ENCODE measurements at places on chromosomes 7 and 10.

DNA sequence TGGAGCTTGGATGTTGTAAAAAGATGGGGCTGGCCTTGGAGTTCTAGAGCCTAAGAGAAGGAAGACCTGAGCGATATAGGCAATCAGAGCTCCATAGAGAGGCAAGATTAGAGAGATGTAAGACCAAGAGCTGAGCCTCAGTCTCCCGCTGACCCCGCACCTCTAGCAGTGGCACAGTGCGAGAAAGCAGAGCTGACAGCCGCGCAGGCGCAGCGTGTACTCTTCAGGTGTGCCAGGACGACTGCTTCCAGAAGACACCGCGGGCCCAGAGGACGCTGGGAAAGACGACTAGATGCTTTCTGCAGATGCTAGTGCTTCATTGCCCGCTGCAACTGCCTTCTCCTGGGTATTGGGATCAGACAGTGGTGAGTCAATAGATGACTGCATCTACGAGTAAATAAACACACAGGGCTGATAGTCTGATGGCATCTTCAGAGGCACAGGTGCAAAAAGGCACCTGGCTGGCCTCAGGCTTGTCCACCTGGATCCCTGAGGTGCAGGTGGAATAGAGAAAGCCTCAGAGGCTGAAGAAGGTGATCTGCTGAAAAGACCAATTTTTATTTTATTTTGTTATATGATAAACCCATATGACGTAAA is 38.1 kb upstream of the CCDC6 start:
- no peak for DNase-seq

DNA sequence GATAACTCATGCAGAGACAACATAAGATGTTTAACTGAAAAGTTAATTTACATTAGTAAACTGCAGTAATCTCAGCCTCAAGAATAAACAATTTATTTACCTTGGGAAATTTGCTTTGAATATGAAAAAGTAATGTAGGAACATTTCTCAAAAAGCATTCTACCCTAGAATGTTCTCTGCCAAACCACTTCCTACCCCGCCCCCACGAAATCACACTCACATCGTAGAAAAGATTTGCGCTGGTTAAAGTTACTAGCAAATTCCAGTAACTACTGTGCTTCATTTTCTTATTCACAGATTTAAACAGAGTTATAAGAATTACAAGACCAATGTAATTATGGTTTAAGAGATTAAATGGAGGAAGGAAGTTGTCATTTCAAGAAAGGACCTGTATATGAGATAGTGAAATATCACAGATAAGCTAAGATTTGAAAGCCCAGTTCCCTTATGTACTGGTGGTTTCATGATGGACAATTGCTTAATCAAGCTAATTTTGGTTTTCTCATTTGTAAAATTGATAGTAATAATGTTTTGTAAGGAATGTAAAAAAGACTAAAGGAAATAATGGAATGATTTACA is 175.4 kb downstream of the GNAI1 start:
- no peak for DNase-seq

DNA sequence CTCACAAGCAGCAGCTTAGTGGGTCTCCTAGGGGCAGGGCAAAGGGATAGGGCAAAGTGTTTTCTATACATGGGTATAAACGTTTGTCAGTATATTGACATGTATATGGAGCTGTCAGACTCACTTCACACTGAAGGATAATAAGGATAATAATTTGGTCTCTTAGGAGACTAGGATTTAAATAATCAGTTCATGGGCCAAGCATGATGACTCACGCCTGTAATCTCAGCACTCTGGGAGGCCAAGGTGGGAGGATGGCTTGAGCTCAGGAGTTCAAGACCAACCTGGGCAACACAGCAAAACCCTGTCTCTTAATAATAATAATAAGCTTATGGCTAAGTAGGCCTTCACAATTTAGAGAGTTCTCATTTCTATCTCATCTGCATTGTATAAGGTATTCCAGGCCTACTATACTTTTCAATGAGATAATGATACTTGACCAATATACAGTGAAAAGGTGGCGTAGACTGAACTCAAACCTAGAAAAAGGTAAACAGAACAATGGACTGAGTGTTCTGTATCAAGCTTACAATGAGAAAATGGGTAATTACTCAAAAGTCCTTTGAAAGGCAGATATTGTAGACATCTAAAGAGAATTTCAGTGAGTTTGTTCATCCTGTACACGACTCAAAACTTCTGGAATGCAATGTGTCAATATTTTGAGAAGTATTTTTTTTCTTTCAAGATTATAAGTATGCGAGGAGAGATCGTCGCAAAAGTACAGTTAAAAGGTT is 7.0 kb downstream of the GSAP start:
- no peak for DNase-seq

DNA sequence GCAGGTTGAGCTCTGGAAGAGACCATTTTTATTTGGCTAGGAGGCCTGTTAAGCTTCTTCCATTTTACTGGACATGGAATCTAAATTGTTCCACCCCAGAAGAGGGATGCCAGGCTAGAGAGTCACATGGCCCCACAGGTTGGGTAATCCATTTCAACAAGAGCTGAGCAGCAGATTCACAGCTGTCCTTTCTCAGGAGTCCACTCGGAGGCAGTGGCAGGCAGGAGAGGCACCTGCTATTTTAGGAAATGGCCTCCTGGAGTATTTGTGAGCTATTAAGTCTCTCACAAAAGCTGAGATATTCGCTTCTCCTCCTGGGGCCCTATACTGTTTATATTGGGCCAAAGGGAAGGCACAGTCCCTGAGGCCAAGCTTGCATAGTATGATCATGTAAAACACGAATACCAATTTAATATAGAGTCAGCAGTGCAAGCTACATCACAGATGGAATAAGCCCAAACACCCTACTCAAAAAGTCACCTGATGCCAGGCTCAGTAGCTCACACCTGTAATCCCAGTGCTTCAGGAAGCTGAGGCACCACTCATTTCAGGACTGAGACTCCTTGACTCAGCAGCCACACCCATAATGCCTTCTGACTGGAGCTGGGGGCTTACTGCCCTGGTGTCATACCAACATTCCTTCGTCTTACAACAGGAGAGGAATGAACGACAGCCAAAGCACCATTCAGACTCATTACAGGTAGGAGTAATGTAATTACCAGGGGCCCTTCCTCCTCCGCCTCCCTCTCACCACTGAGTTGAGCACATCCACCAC is 124.1 kb downstream of the LMBR1 start:
- DNase-seq: peak; percentile 35

DNA sequence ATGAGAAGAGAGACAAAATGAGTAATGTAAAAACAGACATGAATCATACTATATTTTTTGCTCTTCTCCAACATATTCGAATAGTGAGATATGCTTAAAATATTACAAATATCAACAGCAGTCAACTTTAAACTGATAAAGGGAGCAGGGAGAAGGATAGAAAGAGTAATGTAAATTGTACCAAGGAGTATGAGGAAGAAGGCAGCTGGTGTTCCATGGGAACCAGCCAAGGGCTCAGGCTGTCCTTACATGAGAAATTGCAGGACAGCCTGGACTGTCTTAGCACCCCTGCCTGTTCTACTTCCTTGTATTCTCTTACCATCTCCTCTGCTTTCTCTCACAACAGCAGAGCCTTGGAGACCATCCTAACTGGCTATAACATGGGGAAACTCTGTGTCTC is 128.7 kb downstream of the TSPAN12 start:
- no peak for DNase-seq

GRCh38 chr7:141979568-141979967 is 6.0 kb upstream of the TAS2R38 start:
- no peak for DNase-seq

- DNase-seq: peak; percentile 75
Measured at GRCh38 chr10:17023386-17024298, 106.0 kb downstream of the CUBN start.

DNA sequence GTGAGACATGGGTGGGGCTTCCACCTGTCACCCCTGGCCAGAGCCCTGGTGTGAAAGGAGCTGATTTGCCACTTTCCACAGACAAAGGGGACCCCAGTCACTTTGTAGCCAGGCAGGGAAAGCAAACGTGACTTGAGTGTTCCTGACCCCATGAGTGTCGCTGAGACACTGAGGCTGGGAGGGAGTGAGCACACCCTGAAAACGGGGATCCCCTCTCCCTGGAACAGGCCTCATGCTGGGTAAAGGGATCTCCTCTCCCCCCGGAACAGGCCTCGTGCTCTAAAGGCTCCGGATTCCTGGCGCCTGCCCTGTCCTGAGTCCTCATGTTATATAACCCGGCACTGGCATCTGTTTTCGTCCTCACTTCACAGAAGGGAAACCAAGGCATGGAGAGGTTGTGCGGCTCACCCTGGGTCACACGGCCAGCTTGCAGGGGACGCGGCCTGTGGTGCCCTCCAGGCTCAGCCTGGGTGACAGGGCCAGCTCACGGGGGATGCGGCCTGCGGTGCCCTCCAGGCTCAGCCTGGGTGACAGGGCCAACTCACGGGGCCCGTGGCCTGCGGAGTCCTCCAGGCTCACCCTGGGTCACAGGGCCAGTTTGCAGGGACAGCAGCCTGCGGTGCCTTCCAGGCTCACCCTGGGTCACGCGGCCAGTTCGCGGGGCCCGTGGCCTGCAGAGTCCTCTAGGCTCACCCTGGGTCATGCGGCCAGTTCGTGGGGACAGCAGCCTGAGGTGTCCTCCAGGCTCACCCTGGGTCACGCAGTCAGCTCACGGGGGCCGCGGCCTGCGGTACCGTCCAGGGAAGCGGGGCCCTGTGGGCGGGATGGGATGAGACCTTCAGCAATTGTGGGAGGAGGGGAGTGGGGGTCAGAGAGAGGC is 104.7 kb downstream of the PDGFA start:
- no peak for DNase-seq

DNA sequence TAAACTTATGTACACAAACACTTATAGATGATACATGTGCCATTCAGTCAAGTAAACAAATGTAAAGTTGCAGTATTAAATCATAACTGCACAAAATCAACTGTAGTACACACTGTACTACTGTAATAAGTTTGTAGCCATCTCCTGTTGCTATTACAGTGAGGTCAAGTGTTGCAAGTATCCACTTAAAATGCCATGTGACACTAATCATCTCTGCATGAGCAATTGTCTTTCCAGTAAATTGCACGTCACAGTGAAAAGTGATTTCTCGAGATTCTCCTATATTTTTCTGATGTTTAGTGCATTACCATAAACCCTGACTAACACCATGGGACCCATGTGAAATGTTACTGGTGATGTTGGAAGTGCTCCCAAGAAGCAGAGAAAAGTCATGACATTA is 293.3 kb upstream of the SP4 start:
- no peak for DNase-seq

GRCh38 chr7:4763091-4763793 is 12.2 kb upstream of the AP5Z1 start:
- DNase-seq: no peak

GRCh38 chr7:29854257-29854938 is 48.1 kb downstream of the WIPF3 start:
- DNase-seq: no peak

DNA sequence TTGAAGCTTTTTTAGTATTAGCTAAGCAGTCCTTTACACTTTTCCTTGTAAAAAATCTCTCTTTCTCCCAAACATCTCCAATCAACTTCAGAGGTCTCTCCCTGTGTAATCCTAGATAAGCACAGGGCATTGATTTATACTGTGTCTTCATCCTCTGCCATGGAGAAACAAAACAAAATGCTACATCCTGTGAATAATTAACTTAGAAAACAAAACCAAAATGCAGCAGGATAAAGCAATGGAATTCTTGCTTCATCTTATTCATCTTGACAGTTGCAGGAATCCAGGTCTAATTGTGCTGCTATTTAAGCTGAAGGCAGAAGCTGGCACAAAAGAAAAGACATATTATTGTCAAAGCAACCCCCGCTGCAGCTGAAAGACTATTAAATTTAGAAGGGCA is 641.5 kb upstream of the SORCS1 start:
- no peak for DNase-seq

DNA sequence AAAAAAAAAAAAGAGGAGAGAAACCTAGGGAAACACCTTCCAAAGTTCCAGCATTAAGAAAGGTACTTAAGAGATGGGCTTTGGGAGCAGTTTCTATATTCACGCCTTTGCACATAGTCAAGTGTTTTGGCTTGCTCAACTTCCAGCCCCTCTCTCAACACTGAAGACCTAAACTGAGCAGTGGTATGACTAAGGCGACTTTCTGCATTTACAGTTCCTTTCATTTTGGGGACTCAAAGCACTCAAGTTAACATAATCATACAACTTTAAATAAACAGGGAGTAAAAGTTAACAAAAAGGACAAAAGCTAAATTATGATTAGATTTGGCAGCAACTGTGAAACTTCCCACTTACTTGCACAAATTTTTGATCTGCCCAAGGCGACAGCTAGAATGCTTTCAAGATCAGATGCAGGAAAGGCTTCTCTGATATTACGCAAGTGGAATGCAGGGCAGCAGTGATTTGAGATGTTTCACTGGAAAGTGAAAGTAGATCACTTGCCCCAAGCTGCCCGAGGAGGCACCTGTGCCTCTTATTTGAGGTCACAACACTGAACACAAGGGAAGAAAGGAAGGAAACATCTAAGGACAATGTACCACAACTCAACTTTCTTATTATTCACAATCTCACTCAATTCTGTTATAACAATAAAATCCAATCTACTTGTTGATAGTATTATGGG is 199.5 kb downstream of the SKAP2 start:
- DNase-seq: peak; percentile 4

DNA sequence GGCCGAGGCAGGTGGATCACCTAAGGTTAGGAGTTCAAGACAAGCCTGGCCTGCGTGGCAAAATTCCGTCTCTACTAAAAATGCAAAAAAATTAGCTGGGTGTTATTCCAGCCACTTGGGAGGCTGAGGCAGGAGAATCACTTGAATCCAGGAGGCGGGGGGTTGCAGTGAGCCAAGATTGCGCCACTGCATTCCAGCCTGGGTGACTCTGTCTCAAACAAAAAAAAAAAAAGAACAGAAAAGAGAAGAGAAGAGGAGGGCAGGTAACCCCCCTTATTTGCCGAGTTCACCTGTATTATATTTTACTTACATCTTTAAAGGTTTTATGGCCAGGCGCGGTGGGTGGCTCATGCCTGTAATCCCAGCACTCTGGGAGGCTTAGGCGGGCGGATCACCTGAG is 91.7 kb downstream of the RNF216 start:
- DNase-seq: no peak

DNA sequence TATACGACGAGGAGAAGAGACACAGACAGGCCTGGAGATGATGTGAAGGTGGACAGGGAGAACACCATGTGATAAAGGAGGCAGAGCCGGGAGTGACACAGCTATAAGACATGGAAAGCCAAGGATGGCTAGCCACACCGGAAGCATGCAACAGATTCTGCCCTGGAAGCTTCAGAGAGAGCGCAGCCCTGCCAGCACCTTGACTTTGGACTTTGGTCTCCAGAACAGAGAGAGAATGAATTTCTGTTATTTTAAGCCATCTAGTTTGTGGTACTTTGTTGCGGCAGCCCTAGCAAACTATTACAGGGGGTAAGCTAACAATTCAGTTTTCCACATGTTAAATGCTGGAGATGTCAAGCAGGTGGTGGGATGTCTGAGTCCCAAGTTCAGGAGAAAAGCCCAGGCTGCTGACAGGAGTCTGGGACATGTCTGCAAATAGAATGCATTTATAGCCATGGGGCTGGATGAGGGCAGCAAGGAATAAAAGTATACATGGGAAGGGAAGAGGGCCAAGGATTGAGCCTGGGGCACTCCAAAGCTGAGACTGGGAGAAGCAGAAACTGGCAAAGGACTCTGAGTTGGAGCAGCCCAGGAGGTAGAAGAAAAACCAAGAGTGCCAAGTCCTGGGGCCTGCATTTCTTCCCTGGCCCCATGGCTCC is 65.1 kb downstream of the ATXN7L1 start:
- DNase-seq: no peak

- DNase-seq: peak; percentile 54
Measured at GRCh38 chr10:33139181-33139646, 181.2 kb upstream of the ITGB1 start.
